K562 (cell line): ENCODE measurements at places on chromosomes 16 and 17. TPM values are rescaled to one million over a fixed set of nuclear protein-coding genes. Genes with fewer than 3 reads are reported as not detected.

GRCh38 chr17:50935221-50935995, 69.3 kb upstream of the TOB1 start:
- DNase-seq, result no peak

GRCh38 chr17:71080937-71081336, 911.6 kb downstream of the KCNJ2 start:
- DNase-seq, result no peak

GRCh38 chr16:22417019-22417418, 42.6 kb upstream of the CDR2 start:
- DNase-seq, result no peak

SMTNL2 gene
- not detected in 2 replicates for polyA plus RNA-seq

- no peak for DNase-seq
These were observed 17.8 kb upstream of the TBKBP1 start for GRCh38 chr17:47676199-47676472.

GRCh38 chr17:39599004-39599664, 8.6 kb downstream of the NEUROD2 start:
- DNase-seq, result no peak

DNA sequence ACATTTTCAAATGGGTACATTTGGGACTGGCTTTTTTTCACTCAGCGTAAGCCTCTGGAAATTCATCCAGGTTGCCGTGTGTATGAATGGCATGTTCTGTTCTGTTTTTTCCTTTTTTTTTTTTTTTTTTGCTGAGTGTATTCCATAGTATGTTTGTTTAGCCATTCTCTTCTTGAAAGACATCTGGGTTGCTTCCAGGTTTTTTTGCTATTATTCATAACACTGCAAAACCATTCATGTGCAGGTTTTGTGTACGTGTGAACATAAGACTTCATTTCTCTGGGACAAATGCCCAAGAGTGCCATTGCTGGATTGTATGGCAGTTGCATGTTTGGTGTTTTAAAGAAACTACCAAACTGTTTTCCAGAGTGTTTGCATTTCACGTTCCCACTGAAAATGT, 335.9 kb upstream of the TNRC6C start:
- DNase-seq, result no peak

ZFP3 gene
- not detected in 2 replicates for polyA plus RNA-seq

DNA sequence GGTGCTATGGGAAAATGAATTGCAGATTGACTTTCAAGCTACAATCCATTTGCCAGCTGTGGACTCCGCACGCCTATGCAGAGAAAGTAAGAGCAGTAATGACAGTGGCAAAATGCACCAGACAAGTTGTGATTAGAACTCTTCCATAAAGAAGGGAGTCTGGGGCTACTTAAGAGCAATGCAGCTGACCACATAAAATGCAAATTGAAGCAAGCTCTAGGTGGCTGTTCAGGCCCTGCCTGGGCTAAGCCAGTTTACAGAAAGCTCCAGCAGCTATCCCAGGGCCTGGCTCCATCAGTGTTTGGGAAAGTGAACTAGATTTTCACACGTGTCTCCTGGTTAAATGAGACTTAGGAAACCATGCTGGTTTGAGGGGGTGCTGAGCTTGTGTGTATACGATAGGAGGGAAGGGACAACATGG, 2.2 kb upstream of the MAP2K6 start:
- DNase-seq, result no peak

DNA sequence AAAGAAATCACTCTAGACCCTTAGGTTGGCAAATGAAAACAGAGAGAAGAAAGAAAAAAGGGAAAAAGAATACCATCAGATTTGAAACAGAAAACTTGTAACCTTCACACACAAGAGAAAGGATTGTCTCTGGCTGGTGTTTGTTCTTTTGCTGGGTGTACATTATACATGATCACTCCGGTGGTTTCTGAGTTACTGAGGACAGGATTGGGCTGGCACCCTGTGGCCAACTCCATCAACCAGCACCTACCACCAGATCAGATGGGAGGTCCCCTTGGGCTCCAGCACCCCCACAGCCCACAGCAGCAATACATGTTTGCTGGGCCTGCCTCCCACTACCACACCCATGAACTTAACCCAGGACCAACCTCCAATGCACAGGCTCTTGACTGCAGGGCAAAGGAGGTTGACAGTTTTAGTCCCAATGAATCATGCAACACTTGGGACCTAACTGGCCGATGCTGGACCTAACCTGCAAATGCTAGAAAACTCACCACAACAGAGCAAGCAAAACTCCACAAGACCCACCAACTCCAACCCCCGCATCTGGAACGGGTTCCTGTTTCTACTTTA, 308.3 kb downstream of the SOX9 start:
- no peak for DNase-seq

DNA sequence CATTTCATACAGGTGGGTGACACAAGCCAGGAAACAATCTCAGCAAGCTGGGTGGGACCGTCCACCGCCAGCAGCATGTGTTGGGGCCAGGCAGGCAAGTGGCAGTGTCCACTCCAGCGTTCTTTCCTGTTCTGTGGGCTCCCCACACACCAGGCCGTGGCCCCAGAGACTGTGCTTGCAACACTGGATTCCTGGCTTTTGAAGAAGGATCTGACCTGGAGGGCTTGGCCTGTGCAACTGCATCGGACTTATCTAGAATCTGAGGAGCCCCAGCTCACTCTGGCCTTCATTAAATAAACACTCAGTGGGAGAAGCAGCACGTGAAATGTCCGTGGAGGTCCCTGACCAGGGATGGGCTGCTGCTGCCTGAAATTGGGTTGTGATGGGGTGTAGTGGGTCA, 3.2 kb downstream of the KSR1 start:
- no peak for DNase-seq

- DNase-seq, result peak; percentile 96
These were observed at the start of gene ZNF594 for GRCh38 chr17:5191541-5192417. Gene ZNF594 (minus strand): TSS chr17:5191868. CDS start chr17:5184256, 7,612 bp downstream.

DNA sequence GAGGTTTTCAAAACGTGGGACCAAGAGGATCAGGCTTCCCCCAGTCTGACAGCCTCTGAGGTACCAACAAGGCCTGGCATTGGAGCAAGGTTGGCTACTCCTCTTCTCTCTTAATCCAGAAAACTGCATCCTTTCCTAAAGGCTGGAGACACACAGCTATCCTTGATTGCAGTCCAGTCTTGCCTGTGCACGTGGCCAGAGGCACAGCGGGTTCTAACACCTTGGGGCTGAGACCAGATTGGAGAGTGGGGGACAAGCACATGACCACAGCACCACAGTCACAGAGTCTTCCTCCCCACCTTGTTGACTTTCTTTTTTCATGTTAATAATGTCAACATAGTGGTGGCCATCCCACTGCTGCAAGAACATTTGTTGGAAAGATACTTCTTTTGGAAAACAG, 46.9 kb downstream of the GNAO1 start:
- DNase-seq, result no peak

GRCh38 chr16:2035431-2036199, 8.9 kb downstream of the NHERF2 start:
- no peak for DNase-seq

CEP295NL gene
- not detected in 2 replicates for polyA plus RNA-seq

GRCh38 chr17:73592501-73592961, 51.7 kb downstream of the SDK2 start:
- DNase-seq, result no peak

RNF157 gene
- polyA plus RNA-seq, result 20.8 and 26.3 TPM in 2 replicates

NUFIP2 gene
- 14.6 and 15.3 TPM in 2 replicates for polyA plus RNA-seq

GRCh38 chr16:72910381-72910780, 137.5 kb downstream of the ZFHX3 start:
- DNase-seq, result no peak

GCGR gene
- not detected in 2 replicates for polyA plus RNA-seq

DNA sequence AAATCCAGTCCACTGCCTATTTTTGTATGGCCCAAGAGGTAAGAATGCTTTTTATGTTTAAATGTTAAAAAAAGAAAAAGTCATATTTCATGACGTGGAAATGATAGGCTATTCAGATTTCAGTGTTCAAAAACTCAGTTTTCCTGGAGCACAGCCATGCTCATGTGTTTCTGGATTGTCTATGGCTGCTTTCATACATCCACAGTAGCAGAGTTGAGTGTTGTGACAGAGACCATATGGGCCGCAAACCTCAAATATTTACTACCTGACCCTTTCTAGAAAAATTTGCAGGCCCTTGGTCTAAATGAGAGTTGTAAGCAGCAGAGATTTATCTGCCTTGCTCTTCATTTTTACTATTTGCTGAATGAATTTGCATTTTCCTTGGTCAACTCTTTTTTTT, 264.1 kb downstream of the CBLN1 start:
- DNase-seq, result no peak

DNA sequence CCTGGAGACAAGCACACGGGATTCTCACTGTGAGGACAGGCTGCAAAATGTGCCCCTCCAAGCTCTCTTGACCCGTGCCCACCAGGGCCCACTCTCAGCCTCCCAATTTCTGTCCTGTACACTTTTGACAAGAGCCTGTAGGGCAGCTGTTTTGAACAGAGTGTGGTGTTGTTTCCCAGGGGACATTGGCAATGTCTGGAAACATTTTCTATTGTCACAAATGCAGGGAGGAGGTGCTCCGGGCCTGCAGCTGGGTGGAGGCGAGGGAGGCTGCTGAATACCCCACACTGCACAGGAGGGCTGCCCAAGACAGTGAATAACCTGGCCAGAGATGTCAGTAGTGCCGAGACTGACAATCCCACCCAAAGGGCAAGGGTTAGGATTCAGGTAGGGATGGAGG, 10.5 kb downstream of the CEP295NL start:
- DNase-seq, result no peak

TMEM114 gene
- not detected in 2 replicates for polyA plus RNA-seq

DNA sequence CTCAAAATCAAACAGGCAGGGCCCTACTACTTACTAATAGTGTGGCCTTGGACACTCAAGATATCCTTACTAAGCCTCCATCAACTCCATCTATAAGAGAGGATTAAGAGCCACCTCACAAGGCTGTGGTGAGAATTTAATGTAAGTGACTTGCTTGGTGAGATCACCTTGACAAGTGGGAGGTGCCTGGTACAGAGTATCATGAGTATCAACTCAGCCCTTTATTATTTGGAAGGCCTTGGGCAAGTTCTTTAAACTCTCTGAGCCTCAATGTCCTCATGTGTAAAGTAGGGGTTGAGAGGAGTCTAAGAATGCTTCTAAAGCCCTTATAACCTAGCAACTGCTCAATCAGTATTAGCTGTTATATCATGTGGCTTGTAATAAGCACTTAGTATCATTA, 15.0 kb downstream of the THUMPD1 start:
- no peak for DNase-seq

- no peak for DNase-seq
These were observed 58.7 kb downstream of the SOCS3 start for GRCh38 chr17:78300962-78301820.

- no peak for DNase-seq
These were observed 5.9 kb downstream of the UBALD2 start for GRCh38 chr17:76270770-76271668.

- DNase-seq, result no peak
These were observed 23.8 kb downstream of the LITAF start for GRCh38 chr16:11562941-11563340.

- DNase-seq, result no peak
These were observed 34.2 kb upstream of the NOS2 start for GRCh38 chr17:27834571-27834970.

- DNase-seq, result no peak
These were observed 1265.3 kb downstream of the CDH11 start for GRCh38 chr16:63856537-63856936.

DRC7 gene
- polyA plus RNA-seq, result not detected in 2 replicates

- no peak for DNase-seq
These were observed 4.6 kb upstream of the KRT16 start for GRCh38 chr17:41617136-41617535.

GRCh38 chr17:5378566-5379207, 40.8 kb downstream of the NUP88 start:
- no peak for DNase-seq

DNA sequence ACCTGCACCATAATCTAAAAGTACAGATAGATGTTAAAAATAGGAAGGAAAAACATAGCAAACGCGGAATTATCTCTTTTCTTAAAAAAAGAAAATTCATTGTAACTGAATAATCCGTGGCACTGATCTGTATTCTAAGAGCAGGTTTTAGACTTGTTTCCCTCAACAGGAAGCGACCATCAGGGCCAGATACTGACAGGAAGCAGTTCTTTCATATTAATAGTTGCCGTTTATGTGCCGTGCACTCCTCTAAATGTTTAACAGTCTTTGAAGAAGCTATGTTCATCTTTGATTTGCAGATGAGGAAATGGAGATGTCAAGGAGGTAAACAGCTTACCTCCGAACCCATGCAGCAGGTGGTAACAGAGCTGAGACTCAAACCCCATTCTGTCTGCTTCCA, 23.6 kb downstream of the DYNLRB2 start:
- DNase-seq, result no peak
